ENCODE measurements at places on chromosomes 5 and 9.

DNA sequence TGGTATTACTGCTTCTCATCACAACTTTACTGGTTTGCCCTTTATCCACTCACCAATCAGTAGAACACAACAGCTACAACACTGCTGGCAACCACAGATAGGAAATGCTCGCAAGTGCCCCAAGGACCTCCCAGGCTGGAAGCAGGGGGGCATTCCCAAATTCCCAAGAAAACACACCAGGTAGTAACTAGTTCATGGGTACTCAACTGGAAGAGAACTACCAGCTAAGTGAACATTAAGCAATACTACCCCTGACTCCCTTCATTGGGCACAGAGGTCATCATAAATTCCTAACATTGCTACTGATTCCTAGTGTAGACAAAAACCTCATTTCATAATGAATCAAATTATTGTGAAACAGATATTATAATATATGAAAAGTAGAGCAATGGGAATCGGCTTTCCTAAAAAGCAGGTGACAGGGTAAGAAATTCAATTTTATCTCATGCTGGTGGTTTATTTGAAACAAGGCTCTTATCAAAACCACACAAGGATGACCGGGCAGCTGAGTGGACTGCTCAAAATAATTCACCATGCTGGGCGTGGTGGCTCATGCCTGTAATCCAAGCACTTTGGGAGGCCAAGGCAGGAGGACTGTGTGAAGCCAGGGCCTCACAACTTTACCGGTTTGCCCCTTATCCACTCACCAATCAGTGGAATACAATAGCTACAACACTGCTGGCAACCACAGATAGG is 81.6 kb downstream of the TLE1 start:
- no peak for DNase-seq

- DNase-seq = no peak
These were observed 237.6 kb upstream of the ZNF462 start for GRCh38 chr9:106625259-106625789.

GRCh38 chr9:90965226-90966030 is 163.8 kb downstream of the SYK start:
- DNase-seq = no peak

DNA sequence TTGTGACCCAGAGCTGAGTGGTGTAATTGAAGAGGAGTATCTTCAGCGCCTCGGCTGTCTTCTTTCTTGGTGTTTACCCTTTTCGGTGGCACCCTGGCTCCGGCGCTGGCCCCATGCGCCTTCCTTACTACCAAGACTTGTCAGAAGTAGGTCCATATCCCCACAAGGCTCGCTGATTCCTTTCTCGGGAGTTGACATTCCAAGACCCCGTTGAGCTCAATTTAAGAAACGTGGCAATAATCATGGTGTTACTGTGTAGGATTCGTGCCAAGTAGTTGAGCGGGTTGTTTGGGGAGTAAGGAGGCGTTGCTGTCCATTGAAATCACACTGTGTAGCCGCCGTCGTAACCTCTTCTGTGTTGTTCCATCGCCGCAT is 795 bp downstream of the NDUFAF2 start:
- DNase-seq = no peak

DNA sequence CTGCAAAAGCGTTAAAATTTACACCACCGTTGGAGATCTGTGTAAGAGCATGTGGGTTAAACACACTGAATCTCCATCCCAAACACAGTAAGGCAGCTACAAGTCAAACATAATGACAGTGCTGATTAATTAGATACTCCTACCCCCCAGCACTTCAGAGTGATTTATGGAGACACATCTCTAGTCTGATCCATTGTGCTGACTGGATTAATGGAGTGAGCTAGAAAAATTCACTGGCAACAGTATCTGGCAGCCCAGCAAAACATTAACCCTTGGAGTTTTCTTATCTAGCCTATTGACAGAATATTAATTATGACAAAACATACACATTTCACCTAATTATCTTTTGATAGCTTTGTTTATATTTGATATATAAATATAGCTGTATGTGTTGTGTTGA is 188.6 kb upstream of the ISL1 start:
- no peak for DNase-seq

DNA sequence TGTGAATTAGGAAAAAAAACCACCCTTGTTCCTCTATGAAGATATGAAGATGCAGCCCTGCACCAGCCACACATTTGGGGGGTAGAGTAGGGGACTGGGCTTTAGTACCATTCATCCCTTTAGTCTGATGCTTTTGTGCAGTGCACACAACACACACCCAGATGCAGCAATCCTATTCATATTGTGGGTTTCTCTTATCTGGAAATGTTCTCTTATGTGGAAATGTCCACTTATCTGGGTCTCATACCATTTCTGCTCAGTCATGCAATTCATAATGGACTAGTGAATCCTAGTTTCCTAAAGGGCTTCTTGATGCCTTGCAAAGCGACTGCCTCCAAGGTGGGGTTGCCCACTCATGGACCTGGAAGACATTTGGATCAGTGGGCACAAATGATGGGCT is 47.8 kb downstream of the C9orf152 start:
- no peak for DNase-seq

DNA sequence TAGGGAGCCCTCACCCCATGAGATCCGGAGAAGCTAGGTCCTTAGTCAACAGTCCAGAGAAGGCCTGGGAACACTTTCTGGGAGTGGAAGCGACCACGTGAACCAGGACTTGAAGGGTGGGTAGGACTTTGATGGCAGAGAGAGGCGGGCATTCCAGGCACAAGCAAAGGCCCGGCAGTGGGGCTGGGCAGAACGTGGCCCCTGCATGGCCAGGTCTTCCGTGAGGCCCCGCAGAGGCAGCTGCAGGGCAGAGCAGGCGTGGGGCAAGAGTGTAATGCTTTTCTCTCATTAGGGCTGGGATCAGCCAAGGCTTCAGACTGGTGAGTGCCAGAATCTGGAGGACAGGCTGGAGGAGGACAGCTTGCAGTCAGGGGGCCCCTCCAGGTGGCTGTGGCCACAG is 184.1 kb downstream of the PAX5 start:
- DNase-seq = no peak

GRCh38 chr5:138440159-138441073 is 1.6 kb downstream of the REEP2 start:
- DNase-seq = no peak

GRCh38 chr9:93955111-93955980 is at the start of gene BARX1:
Gene BARX1, minus strand, starts transcription at chr9:93955355. Its CDS starts 209 bp downstream, at chr9:93955146.
- peak; percentile 31 for DNase-seq

- DNase-seq = no peak
These were observed 174.4 kb downstream of the MUSK start for GRCh38 chr9:110842986-110843385.

GRCh38 chr9:138049779-138050471 is 172.3 kb downstream of the CACNA1B start:
- no peak for DNase-seq

GRCh38 chr5:59069438-59070079 is 486.7 kb downstream of the RAB3C start:
- DNase-seq = no peak

- no peak for DNase-seq
These were observed 20.2 kb upstream of the NREP start for GRCh38 chr5:111776913-111777781.

GRCh38 chr5:174324680-174325079 is 279.2 kb downstream of the NSG2 start:
- DNase-seq = no peak

DNA sequence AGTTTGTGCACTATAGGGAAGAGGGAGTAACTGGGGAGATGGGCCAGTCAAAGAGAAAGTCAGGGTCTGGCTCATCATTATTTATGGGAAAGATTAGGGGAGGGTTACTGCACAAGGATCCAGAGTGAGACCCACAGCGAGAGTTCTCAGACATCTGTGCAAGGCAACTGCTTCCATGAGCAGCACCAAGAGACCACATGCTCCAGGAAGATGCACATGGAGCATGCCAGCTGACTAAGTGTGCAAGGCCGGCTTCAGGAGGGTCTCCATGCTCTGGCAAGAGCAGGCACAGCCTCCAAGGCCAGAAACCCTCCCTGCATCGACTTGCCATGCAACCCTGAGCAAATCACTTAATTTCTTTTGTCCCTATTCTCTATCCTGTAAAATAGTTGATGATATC is 616.9 kb downstream of the CSNK1G3 start:
- no peak for DNase-seq

GRCh38 chr5:150211156-150212030 is 21.5 kb downstream of the SLC6A7 start:
- DNase-seq = no peak

DNA sequence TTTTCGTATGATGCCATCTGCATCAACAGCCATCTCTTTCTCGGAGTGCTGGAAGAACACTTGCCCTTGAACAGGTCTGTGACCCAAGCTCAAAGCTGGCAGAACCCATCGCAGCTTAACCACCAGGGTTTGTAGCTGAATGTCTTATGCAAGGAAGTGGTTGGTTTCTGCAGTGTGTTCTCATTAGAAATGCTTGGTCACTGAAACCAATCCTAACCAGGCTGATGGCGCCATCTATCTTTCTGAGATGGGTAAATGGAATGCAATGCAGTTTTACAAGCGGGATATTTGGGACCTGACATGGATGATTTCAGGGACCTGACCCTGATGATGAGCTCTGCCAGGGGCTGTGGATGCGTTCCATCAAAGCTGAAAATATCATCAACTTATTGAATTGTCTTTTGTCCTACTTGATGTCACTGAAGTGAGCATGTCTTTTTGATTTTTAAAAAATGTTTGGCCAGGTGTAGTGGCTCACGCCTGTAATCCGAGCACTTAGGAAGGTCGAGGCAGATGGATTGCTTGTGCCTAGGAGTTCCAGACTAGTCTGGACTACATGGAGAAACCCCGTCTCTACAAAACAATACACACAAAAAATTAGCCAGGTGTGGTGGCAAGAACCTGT is 28.7 kb downstream of the DMRT3 start:
- DNase-seq = no peak

DNA sequence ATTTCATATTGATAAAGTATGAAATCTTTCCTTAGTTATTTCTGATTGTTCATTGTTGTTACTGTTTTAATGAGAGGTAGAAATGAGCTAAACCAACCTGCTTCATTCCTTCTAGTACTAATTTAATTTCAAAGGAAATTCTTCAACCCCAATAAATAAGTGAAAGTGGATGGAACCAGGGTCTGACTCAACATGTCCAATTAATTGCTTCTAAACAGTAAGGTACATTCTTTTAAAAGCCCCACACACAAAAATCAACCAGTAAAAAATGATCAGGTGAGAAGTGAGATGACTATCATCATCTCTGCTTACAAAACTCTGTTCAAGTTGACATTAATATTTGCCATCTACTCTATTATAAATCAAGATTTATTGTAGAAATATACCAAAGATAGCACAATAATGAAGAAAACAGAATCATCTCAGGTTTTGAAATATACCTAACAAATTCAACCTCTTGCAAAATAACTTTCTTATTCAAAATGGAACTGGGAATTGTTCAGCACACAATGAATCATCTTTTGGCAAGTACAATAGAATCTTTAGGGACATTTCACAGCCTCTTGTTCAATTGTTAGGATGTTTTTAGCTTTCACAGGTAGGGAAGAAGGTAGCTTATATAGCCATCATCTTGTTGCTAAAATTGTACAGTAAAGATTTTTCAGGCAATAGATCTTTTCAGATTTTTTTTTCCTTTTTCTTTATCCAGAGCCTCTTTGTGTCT is 114.5 kb downstream of the RPS23 start:
- no peak for DNase-seq

DNA sequence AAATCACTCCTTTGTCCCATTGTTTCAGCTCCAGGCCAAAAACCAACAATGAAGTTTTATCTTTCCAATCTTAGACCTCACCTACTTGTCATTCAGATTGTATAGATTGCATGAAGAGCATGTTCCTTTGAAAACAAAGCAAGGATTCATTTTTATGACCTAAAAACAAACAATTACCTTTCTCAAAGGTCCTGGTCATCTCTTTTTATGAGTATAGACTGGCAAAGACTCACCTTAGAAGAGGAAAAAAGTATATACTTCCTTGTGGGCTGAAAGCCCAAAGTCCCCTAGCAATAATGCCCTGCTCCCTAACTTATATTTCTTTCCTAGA is 28.4 kb upstream of the TLE1 start:
- no peak for DNase-seq

DNA sequence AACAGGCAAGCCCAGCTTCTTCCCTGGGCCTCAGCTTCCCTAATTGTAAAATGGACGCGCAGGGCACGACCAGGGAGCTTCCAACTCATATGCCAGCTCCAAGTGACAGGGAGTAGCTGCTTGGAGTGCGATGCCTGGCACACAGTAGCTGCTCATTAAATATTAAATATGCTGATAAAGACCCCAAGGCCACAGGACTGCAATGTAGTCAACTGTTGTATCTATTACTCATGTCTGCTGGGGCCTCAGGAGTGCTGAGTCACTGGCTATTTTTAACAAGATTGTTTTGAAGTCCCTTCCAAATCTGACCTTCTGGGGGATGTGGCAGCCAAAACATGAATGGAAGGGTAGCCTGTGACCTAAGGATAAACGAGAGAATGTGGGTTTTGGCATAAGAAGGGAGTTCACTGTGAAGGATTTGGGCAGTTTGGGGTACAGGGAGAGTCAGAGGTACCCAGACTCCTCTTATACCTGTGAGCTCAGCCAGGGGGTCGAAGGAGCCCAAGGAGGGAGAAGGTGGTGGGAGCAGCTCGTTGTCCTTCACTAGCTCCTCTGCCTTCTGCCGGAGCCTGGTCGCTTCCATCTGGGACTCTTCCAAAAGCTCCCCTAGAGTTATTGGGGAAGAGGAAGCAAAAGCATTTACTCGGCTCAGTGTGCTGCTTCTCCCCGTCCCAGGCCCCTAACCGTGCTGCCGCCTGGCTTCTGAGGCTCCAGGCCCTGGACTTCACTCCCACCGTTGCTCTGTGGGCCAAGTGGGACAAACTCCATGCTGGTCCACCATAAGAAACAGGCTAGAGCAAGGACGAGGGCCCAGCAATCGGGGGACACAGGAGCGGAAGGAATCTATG is 17.5 kb downstream of the TNIP1 start:
- DNase-seq = no peak

DNA sequence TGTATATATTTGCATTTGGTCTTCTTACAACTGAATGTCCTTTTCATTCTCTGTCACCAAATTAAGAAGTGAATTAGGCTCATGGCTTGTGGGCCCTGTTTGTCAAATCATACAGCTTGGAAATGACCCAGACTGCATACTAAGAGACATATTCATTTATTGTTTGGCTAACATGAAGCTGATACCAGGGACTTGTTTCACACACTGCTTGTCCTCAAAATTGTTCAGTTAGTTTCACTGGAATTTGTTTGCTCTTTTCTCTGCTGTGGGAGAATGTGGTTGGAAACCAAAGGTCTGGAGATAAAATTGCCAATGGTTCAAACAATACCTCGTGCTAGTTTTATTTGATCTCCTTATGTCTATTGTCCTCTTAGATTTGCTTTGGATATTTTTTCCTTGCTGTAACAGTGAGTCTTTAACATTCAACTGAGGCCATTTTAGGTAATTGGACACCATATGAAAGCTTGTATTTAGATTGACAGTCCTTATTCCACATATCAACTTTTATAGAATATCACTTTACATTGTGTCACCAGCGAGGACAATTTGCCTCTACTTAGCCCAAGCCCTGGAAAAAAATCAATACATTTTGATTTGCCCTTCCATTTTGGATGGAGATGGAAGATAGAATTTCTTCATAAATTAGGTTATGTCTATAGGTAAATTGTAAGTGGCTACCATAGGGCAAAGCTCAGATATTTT is 144.3 kb upstream of the MTAP start:
- DNase-seq = no peak
